ENCODE measurements at places on chromosomes 4 and X. TPM values are rescaled to one million over a fixed set of nuclear protein-coding genes. Genes with fewer than 3 reads are reported as not detected.
A peak's percentile ranks its signal among the peaks of the same experiment; 100 is the strongest.

DNA sequence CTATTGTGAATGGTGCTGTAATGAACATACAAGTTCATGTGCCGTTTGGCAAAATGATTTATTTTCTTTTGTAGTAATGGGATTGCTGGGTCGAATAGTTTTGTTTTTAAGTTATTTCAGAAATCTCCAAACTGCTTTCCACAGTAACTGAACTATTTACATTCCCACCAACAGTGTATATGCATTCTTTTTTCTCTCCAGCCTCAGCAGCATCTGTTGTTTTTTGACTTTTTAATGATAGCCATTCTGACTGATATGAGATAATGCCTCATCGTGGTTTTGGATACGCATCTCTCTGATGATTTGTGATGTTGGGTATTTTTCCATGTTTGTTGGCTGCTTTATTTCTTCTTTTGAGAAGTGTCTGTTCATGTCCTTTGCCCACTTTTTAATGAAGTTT, 246.3 kb upstream of the ADGRL3 start:
- no peak overlapping the region for H3K4me3 ChIP-seq
- no peaks in the 10 kb centered on the region for H3K4me1 ChIP-seq
- no peaks in the 10 kb centered on the region for H3K27me3 ChIP-seq
- H3K36me3 ChIP-seq = no peaks in the 10 kb centered on the region

DNA sequence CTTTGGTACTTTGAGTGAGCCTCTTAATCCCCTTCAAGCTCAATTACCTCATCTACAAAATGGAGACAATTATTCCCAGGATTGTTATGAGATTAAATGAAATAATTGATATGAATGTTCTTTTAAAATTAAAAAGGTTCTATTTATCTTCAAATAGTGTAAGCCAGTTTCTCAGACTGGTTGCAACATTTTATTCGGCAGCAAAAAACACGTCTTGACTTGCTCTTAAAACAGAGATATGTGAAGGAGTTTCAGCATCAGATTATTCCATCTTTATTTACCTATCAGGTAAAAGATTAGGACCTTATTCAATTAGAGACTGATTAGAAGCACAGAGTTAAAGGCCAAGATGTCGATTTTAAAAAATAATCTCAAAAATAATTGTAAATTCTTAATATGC, 10.5 kb downstream of the NDNF start:
- H3K27me3 ChIP-seq = no peaks in the 10 kb centered on the region
- no peaks in the 10 kb centered on the region for H3K4me1 ChIP-seq
- DNase-seq = no peak

DNA sequence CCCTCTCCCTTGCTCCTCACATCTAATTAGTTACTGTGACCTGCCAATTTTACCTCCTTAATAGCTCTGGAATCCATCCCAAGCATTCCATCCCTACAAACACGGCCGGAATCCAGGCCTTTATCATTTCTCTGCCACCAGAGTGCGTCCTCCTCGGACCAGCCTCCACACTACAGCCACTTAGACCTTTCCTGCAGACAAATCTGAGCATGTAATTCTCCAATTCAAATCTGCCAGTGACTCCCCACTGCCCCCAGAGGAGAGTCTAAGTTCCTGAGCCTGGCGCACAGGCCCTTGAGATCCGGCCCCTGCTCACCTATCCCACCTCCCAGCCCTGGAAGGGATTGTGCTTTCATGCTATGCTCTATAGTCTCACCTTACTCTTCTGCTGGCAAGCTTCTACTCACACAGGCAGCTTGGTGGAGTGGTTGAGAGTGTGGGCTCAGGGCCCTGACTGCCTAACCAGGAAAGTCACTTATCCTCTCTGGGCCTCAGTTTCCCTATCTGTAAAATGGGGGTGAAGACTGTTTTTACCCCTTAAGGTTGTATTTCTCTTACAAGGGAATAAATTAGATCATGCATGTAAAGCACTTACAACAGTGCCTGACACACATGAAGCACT, 31.2 kb downstream of the PJA1 start:
- peaks cover 4% of the 10 kb centered on the region for H3K27me3 ChIP-seq
- no peak overlapping the region for H3K27ac ChIP-seq
- peak; percentile 77 for DNase-seq
- H3K36me3 ChIP-seq = no peaks in the 10 kb centered on the region
- H3K4me1 ChIP-seq = peaks cover 5% of the 10 kb centered on the region

DNA sequence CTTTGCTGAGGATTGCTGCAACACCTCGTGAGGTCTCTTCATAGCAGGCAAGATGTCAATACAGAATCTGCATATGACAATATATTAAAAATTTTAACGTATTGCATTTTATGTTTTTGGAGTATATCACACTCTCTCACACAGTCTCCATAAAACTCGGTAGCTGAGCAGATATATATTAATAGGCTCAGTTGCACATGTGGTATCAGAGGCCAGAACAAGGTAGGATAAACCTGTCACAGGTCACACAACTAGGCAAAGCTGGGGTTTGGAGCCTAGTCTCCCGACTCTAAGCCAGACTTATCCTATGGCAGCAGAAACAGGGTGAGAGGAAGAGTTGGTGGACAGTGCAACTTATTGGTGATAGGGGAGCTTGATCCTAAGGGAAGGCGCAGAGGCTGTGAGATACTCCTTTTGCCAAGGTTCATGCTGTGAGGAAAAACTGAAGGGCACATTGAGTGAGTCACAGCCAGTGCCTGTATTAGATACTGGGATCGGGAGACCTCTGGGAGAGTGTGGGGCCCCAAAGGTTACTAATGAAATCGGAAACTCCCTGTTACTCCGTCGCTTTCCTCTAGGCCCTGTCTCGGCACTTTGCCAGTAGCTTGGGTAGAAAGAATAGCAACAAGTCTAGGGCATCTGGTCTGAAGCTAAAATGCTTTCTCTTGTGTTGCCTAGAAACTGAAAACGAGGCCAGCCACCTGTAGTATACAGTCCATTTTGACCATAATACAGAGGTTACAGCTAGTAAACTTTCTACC, 195.7 kb downstream of the ARHGAP10 start:
- no peaks in the 10 kb centered on the region for H3K27me3 ChIP-seq
- peaks cover 1% of the 10 kb centered on the region for H3K36me3 ChIP-seq
- peak; percentile 46 for DNase-seq
- no peak overlapping the region for H3K27ac ChIP-seq

DNA sequence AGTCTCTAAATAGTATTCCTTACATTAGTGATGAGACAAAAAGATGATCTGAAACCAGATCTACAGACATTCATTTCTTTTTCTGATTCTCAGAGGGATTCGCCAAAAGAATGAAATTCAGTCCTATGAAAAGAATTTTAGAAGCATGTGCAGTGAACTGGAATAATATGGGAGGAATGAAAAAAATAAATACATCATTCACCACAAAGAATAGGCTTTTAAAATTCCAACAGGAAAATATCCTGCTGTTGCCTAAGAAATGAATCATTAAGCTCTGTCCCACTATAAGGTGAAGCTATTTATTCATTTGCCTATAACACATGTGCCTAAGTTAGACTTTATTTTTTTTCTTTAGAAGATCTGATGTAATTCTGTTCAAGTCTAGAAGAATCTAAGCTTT, 165.9 kb downstream of the IL15 start:
- no peak overlapping the region for H3K27ac ChIP-seq
- no peaks in the 10 kb centered on the region for H3K36me3 ChIP-seq
- H3K27me3 ChIP-seq = no peaks in the 10 kb centered on the region
- H3K4me3 ChIP-seq = no peak overlapping the region

DNA sequence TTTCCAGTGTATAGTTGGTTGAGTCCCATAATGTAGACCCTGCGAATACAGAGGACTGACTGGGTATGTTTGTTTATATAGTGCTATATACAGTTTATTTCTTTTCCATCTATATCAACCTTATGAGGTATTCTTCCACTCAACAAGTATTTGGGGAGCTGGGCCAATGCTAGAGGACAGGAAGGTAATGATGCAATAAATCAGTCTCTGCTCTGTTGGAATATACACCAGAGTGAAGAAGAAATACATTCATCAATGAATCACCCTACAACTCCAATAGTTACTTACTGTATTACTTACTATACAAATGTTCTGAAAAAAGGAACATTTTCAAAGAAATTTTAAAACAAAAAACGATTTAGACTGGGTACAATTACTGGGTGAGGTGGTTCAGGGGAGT, 2.1 kb upstream of the ARSJ start:
- peaks cover 13% of the 10 kb centered on the region for H3K4me1 ChIP-seq
- H3K36me3 ChIP-seq = no peaks in the 10 kb centered on the region
- peak; percentile 56 for DNase-seq
- no peaks in the 10 kb centered on the region for H3K27me3 ChIP-seq

Gene SMIM10
- 12.6 TPM for polyA plus RNA-seq

Gene PAGE5
- polyA plus RNA-seq = not detected

GRCh38 chr4:1310796-1311631, 21.3 kb downstream of the MAEA start:
- peak overlapping the region; percentile 7 for H3K27ac ChIP-seq
- DNase-seq = no peak
- no peaks in the 10 kb centered on the region for H3K27me3 ChIP-seq
- H3K4me1 ChIP-seq = peaks cover 10% of the 10 kb centered on the region
- peaks cover 13% of the 10 kb centered on the region for H3K36me3 ChIP-seq

Gene UGT8
- polyA plus RNA-seq = 0.03 TPM

Gene ARHGAP6
- polyA plus RNA-seq = 11.5 TPM

DNA sequence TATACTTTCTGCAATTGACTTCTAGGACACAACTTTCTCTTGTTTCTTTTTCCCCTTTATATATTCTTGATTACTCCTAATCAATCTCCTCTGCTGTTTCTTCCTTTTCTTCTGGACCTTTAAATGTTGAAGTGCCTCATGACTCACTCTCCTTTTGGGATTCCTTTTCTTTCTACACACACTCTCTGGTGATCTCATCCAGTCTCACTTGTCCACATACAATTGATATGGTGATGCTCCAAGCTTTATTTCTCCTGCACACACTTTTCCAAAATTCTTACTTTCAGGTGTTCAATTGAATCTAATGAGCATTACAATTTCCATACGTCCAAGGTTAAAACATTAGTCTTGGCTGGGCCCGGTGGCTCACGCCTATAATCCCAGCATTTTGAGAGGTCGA, 794.8 kb upstream of the EPHA5 start:
- H3K27me3 ChIP-seq = no peaks in the 10 kb centered on the region
- DNase-seq = no peak
- H3K4me3 ChIP-seq = no peak overlapping the region
- no peaks in the 10 kb centered on the region for H3K4me1 ChIP-seq
- no peak overlapping the region for H3K27ac ChIP-seq

Gene MND1
- 7.8 TPM for polyA plus RNA-seq

DNA sequence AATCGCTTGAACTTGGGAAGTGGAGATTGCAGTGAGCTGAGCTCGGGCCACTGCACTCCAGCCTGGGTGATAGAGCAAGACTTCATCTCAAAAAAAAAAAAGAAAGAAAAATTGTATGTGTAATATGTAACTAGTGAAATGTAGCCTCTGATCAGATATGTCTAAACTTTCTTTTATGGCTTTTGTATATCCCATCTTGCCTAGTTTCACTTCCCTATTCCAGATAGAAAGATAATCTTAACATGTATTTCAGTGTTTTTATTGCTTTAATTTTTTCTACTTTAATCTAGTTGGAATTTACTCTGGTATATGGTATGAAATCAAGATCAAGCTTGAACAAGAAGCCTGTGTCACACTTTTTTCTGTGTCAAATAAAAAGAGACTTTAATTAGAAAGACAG, 1.9 kb upstream of the ZNF41 start:
- no peaks in the 10 kb centered on the region for H3K36me3 ChIP-seq
- DNase-seq = no peak
- H3K4me3 ChIP-seq = peak overlapping the region; percentile 79
- H3K4me1 ChIP-seq = no peaks in the 10 kb centered on the region

GRCh38 chr4:73103799-73104503, 34.4 kb upstream of the COX18 start:
- H3K36me3 ChIP-seq = peaks cover 11% of the 10 kb centered on the region
- DNase-seq = peak; percentile 11
- no peak overlapping the region for H3K4me3 ChIP-seq

DNA sequence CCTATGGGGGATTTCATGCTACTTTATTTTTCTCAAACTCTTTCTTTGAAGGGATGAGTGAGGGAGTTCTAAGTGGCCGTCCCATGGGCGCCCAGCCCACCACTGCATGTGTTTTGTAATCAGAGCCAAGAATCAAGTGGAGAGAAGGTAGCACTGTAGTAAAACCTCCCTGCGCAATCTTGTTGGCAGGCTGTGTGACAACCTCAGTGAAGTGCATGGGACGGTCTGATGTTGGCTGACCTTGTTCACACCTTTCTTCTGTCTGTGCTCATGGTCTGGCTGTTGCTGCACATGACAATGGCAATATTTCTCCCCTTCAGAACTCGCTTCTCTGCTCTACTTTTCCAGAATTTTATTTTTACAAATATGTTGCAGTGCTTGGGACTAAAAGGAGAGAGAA, 71.2 kb upstream of the SHISA3 start:
- no peaks in the 10 kb centered on the region for H3K27me3 ChIP-seq
- no peak overlapping the region for H3K27ac ChIP-seq
- DNase-seq = no peak
- H3K36me3 ChIP-seq = no peaks in the 10 kb centered on the region
- no peak overlapping the region for H3K4me3 ChIP-seq

Gene FAM47B
- not detected for polyA plus RNA-seq

DNA sequence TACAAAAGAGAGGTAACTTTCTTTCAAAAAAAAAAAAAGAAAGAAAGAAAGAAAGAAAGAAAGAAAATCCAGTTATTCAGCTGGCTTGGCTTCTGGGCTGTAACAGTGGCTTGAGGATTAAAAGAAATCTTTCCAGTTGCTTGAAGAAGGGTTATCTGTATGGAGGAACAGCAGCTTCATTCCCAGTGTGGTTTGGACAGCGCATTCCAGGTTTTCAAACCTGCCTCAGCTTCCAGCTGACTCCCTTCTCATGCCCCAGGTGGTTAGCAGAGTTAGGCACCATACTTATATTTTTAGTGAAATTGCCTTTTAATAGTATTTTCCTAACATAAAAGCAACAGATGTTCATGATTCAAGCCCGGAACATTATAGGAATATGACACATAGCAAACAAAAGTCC, 48.6 kb downstream of the TMEM164 start:
- no peaks in the 10 kb centered on the region for H3K27me3 ChIP-seq
- no peaks in the 10 kb centered on the region for H3K36me3 ChIP-seq
- no peaks in the 10 kb centered on the region for H3K4me1 ChIP-seq
- H3K4me3 ChIP-seq = no peak overlapping the region
- DNase-seq = no peak

- no peak for DNase-seq
- no peak overlapping the region for H3K27ac ChIP-seq
- no peaks in the 10 kb centered on the region for H3K27me3 ChIP-seq
- no peaks in the 10 kb centered on the region for H3K4me1 ChIP-seq
- H3K36me3 ChIP-seq = no peaks in the 10 kb centered on the region
Measured at GRCh38 chrX:104749951-104750610, 184.1 kb downstream of the IL1RAPL2 start.

Data from fibroblast of lung (primary cell).